ENCODE measurements at places on chromosomes 3 and 15.

- no peak for DNase-seq
Measured at GRCh38 chr15:77980098-77980497, 97.4 kb downstream of the TBC1D2B start.

GRCh38 chr3:40432793-40433192, 24.3 kb upstream of the RPL14 start:
- no peak for DNase-seq

DNA sequence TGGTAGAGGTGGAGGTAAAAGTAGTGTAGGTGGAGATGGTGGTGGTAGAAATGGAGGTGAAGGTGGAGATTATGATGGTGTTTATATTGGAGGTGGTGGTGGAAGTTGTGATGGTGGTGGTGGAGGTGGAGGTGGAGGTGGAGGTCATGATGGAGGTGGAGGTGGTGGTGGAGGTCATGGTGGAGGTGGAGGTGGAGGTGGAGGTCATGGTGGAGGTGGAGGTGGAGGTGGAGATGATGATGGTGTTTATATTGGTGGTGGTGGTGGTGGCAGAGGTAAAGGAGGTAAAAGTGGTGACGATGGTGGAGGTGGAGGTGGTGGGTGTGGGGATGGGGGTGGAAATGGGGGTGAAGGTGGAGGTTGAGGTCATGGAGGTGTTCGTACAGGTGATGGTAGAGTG, 107.8 kb downstream of the ASB7 start:
- no peak for DNase-seq

DNA sequence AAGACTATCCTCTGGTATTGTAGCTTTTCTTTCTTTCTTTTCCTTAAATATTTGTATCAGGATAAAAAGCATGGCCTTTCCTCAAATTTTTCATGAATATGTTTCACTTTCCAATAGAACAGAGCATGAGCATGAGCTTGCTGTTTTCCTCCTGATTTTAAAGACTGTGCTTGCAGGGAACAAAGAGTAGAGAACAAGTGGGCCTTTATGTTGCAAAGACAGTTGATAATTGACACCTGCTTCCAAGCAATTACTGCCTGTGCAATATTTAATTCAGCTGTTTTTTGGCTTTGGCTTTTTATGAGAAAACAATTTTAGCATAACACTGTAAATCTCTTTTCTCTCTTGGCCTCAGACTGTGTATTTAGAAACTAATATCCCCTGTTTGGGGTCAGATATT, 263.6 kb upstream of the AZI2 start:
- DNase-seq, result no peak

DNA sequence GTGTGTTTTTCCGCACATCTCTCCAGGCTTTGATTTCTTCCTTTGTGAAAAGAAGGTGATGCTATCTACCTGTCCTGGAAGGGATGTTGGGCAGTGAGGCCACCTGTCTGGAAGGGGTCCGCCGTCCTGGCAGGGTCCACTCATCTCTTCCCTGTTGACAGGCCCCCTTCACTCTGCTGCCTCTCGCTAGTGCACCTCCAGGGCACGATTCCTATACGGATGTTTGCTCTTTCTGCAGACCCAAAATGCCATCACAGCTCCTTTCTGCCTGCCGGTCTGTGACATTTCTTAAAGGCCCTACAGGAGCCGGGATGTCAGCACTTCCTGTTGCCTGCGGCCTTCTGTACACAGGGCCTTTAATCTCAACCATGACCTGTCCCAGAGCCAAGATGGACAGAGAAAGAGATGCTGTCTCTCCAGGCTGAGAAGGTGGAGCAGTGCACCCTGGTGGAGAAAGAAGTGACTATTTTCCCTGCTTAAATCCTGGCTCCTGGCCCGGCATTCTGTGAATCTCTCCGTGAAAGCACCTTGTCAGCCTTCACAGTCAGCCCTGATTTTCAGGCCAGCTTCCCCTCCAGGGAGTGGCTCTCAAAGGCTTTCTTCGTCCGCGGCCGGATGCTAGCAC, 7.4 kb downstream of the FAM3D start:
- peak; percentile 16 for DNase-seq

- DNase-seq, result no peak
Measured at GRCh38 chr3:4426261-4426781, 40.7 kb downstream of the SUMF1 start.

DNA sequence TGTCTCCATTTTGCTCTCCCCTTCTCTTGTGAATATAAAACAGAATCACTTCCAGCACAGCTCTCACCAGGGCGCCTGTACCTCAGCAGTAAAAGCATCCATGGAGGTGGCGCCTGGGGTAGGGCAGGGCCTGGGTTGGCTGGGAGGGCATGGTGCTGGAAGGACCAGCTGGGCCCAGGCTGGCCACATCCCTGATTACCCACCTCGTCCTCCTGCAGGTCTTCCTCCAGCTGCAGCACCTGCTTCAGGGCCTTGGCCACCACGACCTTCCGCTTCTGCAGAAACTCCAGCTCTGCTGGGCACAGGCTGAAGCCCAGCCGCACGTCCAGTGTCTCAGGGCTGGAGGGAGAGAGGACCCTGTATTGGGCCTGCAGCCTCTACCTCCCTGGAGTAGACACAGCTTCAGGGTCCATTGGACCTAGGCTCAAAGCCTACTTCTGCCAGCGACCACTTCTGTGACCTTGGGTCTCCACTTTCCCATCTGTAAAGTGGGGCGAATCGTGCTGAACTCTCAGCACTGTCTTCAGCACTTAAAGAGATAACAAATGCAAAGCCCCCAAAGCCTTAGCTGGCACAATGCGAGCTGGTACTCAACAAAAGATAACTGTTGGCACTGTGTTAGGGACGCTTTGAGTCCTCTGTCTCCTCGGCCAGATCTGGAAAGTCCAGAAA, 23.8 kb downstream of the PLA2G4E start:
- DNase-seq, result no peak

- no peak for DNase-seq
Measured at GRCh38 chr3:194606163-194606562, 27.1 kb downstream of the TMEM44 start.

DNA sequence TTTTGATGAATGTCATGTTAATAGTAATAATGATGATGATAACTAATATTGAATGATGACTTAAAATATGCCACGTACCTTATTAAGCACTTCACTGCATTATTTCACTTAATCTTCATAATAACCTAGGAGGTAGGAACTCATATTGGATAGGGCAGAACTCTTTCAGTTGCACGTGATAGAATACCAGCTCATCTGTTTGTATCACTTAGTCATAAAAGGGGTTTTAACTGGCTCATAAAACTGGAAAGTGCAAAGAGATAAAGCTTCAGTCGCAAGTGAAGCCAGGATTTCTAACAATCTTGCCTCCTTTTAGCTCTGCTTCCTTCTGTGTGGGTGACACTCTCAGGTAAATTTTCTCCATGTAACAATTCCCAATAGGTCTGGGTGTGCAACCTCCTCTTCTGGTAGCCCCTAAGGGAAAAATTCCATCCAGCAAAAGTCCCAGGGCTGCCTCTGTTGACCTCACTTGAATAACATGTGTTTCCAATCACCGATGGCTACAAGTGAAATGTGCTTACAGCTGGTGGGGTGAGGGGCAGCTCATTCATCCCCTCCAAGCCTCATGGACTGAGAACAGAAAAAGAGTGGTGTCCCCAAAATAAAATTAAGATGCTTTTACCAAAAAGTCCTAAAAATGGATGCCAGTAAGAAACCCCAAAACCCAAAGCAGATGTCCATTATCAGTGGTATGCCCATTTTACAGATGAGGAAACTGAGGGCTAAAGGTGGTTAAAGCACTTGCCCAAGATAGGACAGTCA, 9.3 kb downstream of the GXYLT2 start:
- no peak for DNase-seq

GRCh38 chr3:35184775-35185174, 454.6 kb upstream of the ARPP21 start:
- DNase-seq, result no peak

DNA sequence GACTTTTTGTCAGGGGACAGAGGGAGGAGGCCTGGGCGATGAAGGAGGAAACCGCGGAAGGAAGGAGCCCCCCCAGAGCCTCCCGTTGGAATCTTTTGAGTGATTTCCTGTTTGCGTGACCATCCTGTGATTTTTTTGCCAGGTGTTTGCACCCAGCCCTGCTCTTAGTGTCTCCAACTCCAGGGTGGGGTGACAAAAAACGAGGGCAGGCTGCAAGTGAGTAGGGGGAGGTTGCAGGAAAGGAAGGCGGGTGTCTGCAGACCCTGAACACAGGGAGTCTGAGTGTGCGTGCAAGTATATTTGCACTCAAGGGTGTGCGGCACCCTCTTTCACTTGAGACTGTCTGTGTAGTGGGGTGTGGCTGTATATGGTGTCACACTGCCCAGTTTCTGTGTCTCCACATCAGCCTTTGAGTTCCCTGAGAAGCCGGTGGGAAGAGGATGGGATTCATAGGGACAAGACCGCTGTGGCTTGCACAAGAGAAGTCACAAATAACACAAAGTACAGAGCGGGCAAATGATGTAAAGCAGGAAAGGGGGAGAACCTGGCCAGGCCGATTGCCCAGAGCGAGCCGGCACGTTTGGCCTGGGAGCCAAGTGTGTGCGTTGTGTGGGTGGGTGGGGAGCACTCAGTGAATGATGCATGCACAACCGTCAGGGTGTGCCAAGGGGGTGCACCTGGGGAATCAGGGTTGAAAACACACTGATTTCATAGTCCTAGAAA, 6.6 kb downstream of the ISLR2 start:
- DNase-seq, result no peak

DNA sequence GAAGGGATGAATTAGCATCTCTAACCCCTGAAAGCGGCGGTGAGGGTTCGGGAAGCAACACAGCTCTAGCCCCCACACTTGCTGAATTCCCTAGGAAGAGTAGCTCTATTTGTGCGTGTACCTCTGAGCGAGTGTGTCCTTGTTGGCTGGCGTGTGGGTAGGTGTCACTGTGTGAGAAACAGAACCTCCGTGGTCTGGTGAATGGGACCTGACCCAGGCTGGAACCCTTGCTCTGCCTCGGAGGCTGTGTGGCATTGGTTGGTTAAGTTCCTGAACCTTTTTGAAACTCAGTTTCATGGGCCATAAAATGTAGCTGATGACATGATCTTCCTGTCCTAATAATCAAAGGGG, 414 bp upstream of the TMEM115 start:
- no peak for DNase-seq

- no peak for DNase-seq
Measured at GRCh38 chr3:100149130-100149529, 34.8 kb upstream of the FILIP1L start.

- no peak for DNase-seq
Measured at GRCh38 chr15:83919319-83919830, 265.5 kb downstream of the ADAMTSL3 start.

DNA sequence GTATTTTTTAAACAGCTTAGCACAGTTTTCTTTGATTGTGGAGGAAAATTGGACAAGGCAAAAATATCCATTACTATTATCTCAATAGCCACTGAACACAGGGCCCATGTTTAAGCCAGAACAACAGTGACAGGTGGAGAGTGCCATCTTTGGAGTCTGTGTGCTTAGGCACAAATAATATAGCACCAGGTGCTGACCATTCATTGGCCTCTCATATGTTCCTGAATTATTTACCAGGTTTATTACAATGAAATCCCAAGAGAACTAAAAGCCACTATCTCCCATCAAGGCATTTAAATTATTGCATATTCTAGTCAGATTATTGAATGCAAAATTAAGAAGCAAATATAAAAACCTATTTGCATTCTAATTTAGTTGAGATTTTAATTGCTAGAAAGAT, 39.6 kb downstream of the GPR156 start:
- no peak for DNase-seq

DNA sequence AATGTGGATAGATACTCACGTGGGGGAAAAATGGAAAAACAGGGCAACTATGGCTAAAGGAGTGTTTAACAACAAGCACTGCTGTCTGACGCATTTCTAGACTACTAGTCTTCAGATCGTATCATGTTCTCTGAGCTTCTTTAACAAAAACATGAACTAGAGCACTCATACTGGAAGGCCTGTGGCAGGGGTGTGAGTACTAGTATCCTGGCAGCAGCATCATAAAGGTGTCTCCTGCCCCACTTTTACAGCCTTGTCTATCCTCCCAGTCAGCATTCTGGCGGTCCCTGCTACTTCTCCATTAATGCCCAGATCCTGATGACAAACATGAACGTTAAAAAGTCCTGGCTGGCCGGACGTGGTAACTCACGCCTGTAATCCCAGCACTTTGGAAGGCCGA, 4.0 kb downstream of the FMN1 start:
- no peak for DNase-seq

- no peak for DNase-seq
Measured at GRCh38 chr3:141602706-141603105, 115.9 kb downstream of the RASA2 start.

DNA sequence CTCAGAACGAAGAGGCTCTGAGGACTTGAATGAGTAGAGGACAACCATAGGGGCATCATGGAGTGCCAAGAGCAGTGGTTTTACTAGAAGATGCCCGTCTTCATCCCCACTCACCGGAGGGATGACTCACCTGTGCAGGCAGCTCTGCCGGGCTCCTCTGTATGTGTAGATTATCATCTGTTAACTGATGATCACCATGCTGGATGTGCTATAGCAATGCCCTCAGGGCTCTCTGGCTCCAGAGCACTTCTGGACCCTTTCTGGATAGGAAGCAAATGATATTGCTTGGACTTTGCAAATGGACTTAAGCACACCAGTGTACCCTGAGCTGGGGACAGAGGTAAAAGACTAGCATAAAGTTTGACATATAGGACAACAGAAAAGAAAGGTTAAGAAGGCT, 10.2 kb upstream of the TGFBR2 start:
- no peak for DNase-seq

GRCh38 chr3:10561946-10562560, 56.7 kb upstream of the ATP2B2 start:
- DNase-seq, result no peak

DNA sequence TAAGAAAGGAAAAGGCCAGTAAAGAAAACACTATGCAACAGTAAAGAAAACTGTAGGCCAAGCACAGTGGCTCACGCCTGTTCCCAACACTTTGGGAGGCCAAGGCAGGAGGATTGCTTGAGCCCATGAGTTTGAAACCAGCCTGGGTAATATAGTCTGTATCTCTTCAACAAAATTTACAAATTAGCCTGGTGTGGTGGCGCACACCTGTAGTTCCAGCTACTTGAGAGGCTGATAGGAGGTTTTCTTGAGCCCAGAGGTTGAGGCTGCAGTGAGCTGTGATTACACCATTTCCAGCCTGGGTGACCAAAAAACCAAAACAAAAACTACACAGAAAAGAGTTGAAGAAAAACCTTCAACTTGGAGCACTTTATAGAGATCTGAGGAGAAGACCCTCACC, 31.8 kb downstream of the DAG1 start:
- no peak for DNase-seq

DNA sequence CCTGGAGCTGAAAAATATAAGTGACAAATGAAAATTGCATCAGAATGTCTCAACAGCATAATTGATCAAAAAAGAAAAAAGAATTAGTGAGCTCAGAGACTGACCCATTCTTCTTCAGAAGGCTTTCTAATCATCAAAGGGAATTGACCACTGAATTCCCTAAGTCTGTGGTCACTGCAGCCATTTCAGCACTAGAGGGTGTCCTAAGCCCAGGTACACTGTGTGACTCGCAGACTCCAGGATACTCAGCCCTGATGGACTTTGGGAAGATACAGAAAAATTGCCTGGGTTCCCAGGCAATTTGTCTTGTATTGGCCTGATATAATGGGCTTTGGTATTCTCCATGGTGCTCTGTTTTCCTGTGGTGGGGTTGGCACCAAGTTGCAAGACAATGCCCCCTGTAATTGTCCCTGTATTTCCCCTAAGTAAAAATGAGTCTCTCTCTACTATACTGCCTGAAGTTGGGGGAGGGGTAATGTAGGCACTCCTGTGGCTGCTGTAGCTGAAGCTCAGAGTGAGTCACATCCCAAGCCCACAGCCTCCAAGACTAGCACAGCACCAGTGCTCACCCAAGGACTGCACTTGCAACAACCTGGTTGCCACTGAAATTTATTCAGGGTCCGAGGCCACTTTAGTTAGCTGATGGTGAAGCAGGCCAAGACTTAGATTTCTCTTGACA, 256.0 kb upstream of the STAC start:
- peak; percentile 68 for DNase-seq

GRCh38 chr3:50189274-50189673, 2.1 kb upstream of the GNAT1 start:
- peak; percentile 61 for DNase-seq
